ENCODE measurements at places on chromosomes 1 and 21.

DNA sequence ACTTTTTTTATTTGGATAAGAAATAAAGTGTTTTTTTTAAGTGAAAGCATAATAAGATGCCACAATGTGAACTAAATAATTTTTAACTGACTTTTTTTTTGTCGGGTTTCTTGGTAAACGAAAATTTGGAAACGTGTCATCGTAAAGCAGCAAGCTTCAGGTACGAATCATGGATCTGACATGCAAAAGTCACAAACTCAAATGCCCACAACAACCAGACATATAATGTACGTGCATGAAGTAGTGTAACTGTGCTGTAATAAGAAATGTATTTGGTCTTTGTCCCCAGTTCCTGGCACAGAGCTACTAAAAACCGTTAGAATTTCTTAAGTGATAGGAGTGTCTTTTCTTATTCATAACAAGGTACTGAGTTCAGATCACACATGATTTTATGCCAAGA, 44.3 kb upstream of the LRRC7 start:
- DNase-seq: no peak

DNA sequence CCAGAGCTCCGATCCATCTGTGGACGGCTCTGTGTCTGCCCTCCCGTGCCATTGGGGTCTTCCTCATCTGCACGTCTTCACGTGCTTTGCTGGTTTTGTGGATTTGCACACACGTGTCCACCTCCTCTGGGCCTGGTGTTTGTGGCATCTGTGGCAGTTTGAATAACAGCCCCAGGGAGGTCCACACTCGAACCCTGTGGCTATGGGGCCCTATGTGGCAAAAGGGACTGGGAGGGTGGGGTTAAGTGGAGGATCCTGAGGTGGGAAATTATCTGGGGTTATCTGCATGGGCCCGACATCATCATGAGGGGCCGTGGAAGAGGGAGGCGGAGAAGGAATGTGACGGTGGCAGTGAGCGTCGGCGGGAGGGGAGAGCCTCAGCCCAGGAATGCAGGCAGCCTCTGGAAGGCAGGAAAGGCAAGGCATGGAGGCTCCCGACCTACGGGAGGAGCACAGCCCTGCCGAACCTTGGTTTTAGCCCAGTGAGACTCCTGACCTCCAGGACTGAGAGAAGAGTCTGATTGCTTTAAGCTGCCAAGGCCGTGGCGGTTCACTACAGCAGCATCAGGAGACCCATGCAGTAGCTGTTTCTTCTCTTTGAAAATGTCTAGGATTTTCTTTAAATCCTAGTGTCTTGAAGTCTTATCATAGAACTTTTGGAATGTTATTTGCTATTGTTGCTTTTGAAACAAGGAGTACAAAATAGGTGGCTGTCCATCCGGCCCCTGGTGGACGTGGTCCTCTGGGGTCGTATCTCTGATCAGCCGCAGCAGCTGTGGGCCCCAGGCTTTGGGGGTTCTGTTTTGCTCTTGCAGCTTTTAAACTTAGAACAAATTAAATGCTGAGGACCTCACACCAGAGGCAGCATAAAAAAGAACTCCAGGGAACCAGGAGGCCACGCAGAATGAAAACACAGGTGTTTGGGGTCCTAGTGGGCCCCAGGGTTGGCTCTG, 40.0 kb upstream of the LRRC3 start:
- no peak for DNase-seq

DNA sequence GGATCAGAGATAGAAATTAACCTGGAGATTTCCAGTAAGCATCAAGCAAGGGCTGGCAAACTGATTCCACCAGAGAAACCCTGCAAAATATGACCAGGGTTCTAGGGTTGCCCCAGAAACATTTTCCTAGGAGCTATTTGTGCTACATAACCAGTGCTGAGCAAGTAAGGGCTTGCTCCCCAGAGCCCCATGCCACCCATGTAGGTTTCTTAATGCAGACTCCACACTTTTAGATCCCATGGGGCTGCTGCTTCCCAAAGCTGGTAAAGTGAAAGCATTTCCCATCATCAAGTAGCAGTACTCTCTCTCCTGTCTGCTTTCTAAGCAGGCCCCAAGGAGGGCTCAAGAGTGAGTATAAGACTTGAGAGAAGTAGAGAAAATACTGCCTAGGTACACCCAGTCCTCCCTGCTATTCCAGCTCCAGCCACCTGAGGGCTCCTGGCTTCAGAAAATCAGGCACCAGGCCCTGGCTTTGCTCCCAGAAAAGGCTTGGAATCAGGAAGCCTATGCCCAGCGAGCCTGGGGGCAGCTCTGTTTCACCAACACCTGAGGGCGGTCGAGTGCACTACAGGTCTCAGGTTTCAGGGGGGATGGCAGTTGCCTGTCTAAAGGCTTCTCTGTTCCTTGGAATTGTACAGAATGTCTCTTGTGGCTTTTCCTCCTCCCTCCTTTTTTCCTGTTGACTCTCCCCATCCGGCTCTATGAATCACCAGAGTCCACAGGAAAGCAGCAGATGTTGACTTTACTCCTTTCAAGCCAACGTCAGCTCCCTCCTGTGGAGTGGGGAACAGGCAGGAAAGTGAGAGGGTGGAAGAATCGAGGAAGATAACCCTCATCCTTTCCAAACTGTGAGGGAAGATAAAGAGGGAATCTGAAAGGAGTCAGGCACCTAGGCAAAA, 6.2 kb upstream of the ANKRD35 start:
- peak; percentile 100 for DNase-seq

DNA sequence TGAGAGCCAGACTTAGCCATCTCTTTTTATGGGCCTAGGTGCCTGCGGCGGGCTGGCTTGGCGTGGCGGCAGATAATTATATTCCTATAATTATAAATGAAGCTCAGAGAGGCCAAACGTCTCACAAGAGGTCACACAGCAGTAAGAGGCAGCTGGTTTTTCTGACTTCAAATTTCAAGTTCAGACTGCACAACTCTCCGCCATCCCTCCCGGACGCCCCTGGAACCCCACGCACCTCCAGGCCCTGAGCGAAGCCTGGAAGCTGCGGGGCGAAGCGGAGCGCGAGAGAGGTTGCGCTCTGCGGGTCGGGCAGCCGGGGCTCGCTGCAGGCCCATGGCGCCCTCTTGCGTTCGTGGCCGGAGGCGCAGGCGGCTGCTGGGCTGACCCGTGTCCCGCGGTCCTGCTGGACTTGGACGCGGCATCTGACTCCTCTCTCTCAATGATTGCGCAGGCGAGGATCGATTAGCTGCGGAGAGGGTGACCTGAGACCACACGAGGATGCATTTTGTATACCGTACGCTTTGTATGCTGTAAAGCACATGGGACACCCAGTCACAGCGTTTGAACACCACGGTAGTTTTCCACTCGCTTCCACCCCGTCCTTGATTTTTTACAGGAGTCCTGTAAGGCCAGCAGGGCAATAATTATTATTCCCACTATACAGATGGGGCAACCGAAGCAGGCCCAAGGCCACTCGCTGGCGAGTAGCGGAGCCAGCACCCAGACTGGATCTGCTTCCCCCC, 272.7 kb downstream of the FOXD2 start:
- DNase-seq: peak; percentile 42

DNA sequence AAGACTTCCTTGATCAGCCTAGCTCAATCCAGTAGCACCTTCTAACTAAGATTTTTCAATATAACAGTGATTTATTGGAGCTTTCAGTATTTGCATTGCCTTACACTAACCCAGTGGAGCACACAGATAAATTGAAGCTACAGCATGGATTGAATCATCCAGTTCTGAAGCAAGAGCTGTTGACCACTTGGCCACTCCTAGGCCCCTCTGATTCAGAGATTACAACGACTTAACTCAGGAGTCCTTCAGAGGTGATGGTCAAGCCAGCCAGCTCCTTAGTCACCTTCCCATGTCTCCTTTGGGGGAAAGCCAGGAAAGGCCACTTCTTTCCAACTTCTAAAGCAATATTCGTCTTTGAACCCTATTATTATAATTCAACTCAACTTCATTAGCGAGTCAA, 151.8 kb downstream of the TENT5C start:
- DNase-seq: peak; percentile 95

GRCh38 chr21:42974832-42975820, 764 bp downstream of the PKNOX1 start:
- DNase-seq: peak; percentile 46

- DNase-seq: no peak
Observed at GRCh38 chr1:162336621-162337285, 39.9 kb downstream of the SPATA46 start.

DNA sequence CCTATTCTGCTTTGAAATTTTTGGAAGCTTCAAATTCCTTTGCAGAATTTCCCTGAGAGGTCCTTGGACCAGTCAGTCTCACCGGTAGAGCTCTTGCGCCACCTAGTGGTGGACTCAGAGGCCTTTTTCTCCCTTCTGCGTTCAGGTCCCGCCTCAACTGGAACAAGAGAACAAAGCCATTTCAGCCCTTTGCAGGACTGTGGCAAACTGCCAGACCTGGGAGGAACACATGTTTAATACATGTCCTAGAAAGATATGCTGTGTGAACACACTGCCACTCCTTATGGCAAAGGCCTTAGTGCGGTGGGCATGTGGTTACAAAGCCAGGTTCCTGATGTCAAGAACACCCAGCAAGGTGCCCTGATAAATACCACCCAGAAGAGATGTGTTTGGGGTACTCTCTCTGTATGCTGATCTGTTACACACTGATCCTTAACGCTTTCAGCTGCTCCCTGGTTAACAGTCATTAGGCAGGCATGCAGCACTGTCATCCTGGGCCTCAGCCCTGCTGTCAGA, 82.2 kb upstream of the SSX2IP start:
- DNase-seq: peak; percentile 83

DNA sequence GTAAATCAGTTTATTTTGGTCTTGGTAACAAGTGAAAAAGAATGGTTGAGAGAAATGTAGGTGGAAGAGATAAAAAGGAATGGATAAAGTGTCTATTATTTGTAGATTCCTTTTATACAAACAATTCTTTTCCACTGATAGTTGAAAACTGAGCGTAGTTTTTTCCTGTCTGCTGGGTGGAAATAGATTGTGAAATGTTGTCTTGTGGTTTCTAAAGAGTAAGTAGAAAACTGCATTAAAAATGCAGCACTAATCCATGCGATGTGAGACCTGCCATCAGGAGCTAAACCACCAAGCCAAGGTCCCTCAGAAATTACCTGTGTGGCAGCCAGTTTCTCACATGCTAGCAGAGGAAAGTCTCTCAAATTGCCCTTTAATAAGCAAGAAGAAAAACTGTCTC, 103.2 kb upstream of the SLC44A3 start:
- DNase-seq: no peak

All from fibroblast of mammary gland (primary cell).